Prostate gland (tissue), 2 donors: ENCODE measurements at places on chromosomes 2 and 18. TPM values are rescaled to one million over a fixed set of nuclear protein-coding genes. Genes with fewer than 3 reads are reported as not detected.

- no peak for DNase-seq
Observed at GRCh38 chr18:57925706-57926105, 118.3 kb upstream of the NEDD4L start.

GRCh38 chr2:63189026-63189425 lies 138.4 kb downstream of the OTX1 start:
- DNase-seq, result no peak

The ZNF521 gene
- 12.7 TPM for total RNA-seq

GRCh38 chr18:32851936-32852335 lies 79.1 kb upstream of the KLHL14 start:
- no peak for DNase-seq

- no peak for DNase-seq
Observed at GRCh38 chr2:2234398-2235195, 96.5 kb downstream of the MYT1L start.

DNA sequence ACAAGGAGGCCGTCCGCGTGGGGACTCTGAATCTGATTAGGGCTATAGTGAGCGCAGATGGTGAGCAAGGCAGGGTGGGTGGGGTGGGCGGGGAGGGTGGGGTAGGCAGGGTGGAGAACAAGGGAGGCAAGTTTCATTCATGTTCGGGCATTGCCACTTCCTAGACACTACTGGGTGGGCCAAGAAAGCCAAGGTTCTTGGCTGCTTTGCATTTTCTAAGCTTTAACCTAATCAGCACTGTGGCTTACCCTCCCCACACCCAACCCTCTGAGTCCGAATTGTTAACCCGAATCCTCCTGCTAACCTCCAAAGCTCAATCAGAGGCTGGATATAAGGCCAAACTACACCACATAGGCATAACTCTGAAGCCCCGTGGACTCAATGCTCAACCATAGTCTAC lies 18.1 kb downstream of the MROH2A start:
- no peak for DNase-seq

DNA sequence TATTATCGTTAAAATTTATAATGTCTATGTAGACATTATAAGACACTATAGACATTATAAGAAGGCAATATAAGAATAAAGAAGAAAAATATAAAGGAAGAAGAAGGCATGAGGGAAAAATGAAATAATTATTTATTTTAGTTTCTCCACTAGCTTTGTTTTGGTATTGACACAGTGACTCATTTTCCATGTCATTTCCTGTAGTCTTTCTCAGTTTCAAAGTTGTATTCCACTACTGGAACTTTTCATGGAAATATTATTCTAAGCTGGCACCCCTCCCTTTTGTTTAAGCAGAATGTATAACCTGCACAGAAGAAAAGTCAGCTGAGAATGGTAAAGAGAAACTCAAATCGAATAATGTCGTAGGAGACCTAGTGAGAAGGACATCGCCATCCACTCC lies 234.2 kb upstream of the NETO1 start:
- DNase-seq, result no peak

- no peak for DNase-seq
Observed at GRCh38 chr2:199977984-199978415, 22.6 kb downstream of the MAIP1 start.

DNA sequence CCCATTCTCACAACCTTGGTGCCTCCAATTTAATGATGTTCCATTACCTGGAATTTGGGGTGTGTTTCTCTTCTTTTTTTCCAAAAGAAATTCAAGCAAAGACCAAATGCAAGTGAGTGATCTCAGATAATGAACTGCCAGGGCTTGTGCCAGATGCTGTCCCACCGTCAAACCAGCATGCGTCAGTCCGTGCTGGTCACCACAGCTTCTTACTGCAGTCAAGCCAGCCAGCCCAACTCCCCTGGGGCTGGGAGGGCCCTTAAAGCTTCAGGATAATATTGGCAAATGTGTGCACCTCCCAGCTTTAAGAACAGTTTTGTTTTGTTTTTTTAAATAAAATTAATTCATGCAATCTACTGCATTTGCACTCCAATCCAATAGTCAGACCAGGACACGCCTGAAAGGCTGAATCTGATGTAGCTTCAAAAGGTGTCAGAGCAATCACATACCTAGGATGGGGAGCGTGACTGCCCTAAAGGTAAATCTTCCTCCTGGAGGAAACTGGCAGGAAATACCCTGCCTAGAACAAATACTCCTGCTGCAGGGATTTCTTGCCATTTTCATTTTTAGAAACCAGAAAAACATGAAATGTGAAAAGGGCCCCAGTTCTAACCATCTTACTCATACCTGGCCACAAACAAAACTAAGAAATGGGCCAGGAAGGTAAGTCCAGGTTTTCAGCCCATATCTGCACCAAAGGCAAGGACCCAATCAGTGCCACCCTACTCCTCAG lies 26.8 kb upstream of the SP3 start:
- DNase-seq, result no peak

The SRD5A2 gene
- total RNA-seq, result 5.0 TPM

- DNase-seq, result no peak
Observed at GRCh38 chr2:96400049-96401000, 64.8 kb downstream of the NCAPH start.

The OSR1 gene
- total RNA-seq, result 47.9 TPM

DNA sequence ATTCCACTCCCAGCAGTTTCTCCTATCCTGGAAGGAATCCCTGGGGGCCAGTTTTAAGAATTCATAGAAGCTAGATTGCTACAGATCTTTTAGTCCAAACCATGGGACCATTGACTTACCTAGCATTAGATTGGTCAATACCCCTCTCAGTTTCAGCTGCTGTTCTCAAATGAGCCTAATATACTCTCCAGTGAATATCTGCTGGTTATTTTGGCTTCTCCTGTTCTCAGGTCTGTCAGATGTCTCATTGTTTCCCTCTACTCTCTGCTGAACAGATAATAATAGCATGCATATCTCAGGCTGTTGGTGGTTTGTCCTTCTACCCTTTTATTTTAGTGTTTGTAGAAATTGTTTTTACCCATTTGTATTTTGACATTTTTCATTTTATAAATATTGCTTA lies 99.5 kb downstream of the FHOD3 start:
- no peak for DNase-seq

The UBR3 gene
- 89.9 TPM for total RNA-seq

The C2orf72 gene
- 13.0 TPM for total RNA-seq

GRCh38 chr18:63138436-63139340 lies 180.9 kb downstream of the BCL2 start:
- no peak for DNase-seq

DNA sequence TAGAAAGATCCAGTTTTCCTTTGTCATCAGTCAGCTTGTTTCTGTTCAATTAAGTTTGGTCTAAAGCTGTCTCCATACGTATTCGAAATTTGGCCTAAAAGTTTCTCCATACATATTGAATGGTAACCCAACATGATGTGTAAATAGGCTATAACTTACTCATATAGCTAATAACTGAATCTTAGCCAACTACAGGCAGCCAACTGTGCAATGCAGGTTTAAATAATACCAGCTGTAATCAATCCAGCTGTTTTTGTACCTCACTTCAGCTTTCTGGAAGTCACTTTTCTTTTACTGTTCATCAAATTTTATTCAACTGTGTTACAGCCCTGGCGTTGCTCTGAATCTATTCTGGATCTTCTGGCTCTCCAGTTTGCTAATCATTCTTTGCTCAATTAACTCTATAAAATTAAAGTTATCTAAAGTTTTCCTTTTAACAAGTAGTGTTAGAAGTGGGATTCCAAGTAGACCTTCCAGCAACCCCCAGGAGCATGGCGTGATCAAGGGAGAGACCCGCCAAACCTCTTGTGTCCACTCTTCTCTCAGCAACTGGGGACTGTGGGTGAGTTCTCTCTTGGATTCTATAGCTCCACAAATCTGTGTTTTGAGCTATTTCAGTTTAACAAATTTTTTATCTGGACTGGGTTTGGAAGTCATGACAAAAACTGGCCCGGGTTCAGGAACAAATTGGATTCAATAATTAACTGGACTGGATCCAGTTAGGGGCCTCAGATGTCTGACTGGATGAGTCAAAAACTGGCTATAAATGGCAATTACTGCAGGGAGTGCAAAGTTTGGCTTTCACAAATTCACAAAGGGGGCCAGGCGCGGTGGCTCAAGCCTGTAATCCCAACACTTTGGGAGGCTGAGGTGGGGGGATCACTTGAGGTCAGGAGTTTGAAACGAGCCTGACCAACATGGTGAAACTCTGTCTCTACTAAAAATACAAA lies 329.7 kb upstream of the ST6GAL2 start:
- no peak for DNase-seq

DNA sequence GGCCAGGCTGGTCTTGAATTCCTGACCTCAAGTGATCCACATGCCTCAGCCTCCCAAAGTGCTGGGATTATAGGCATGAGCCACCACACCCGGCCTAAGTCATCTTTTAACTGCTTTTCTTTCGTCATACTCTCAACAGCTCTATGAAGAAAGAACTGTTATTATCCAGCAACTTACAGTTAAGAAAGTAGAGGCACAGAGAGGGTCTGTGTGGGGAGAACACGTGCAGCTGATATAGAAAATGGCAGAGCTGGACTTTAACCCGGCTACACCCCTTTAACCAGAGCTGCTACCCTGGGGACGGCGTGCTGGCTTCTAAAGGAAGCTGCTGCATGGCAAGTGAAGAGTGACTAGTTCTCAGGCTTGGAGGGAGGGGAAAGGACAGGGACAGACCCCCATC lies 25.5 kb downstream of the IGFBP2 start:
- DNase-seq, result no peak

DNA sequence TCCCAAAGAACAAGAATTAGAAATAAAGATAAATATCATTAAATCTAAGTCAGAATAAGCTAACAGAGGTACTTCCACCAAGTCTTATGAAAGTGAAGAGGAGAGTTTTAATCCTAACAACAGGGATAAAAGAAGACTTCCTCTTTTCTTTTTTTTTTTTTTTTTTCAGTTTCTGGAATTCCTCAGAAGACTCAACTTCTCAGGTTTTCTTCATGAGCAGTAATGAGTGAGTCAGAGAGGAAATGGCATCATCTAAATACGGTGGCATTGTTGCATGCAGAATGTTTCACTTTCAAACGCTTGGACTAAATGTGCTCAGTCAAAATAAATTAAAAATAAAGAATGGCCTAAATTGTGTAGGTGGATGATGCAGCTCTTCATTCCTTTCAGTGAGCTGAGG lies 45.6 kb upstream of the ARHGAP15 start:
- DNase-seq, result no peak
